Transverse colon (tissue), 4 donors: ENCODE measurements at places on chromosomes 1 and 21. TPM values are rescaled to one million over a fixed set of nuclear protein-coding genes. Genes with fewer than 3 reads are reported as not detected.
A peak's percentile ranks its signal among the peaks of the same experiment; 100 is the strongest.

- no peak overlapping the region for H3K27ac ChIP-seq
- DNase-seq: no peak
- H3K27me3 ChIP-seq: no peaks in the 10 kb centered on the region
- no peaks in the 10 kb centered on the region for H3K36me3 ChIP-seq
Measured at GRCh38 chr21:27047658-27048314, 80.9 kb upstream of the ADAMTS5 start.

DNA sequence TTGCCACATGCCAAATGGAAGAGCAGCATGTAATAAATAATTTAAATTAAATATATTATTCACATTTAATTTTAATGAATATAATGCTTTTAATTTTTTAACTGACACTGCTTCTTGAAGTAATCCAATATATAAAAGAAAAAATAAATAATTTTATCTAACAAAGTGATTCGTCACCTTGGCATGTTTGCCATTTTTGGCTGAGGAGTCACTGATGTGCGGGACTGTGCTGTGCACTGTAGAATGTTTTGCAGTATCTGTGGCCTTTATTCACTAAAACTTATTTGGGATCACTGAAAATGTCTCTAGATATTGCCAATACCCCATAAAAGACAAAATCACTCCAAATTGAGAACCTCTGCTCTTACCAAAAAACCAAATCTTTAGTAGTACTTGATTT is 807.8 kb downstream of the BRINP3 start:
- H3K27me3 ChIP-seq: no peaks in the 10 kb centered on the region
- no peak overlapping the region for H3K4me3 ChIP-seq
- DNase-seq: no peak
- H3K4me1 ChIP-seq: no peaks in the 10 kb centered on the region
- no peak overlapping the region for H3K27ac ChIP-seq
- no peaks in the 10 kb centered on the region for H3K36me3 ChIP-seq

DNA sequence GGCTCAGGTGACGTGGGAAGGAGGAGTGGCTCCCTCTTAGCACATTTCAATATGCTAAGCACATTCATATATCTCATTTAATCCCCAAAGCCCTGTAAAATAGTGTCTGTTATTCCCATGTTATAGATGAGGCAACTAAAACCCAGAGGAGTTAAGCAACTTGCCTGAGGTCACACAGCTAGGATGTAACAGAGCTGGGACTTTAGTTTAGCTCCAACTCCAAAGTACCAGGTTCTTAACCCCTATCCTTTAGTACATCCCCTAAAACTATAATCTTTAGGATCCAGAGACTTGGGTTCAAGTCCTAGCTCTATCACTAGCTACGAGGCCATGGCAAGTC is 48.5 kb downstream of the LGR6 start:
- DNase-seq: no peak
- no peak overlapping the region for H3K27ac ChIP-seq
- no peaks in the 10 kb centered on the region for H3K36me3 ChIP-seq
- H3K4me1 ChIP-seq: no peaks in the 10 kb centered on the region
- peaks cover 9% of the 10 kb centered on the region for H3K27me3 ChIP-seq

GRCh38 chr1:24683713-24684162 is 40.6 kb downstream of the SRRM1 start:
- no peaks in the 10 kb centered on the region for H3K36me3 ChIP-seq
- no peak overlapping the region for H3K4me3 ChIP-seq
- H3K27ac ChIP-seq: no peak overlapping the region
- H3K27me3 ChIP-seq: no peaks in the 10 kb centered on the region
- no peak for DNase-seq
- H3K4me1 ChIP-seq: peaks cover 1% of the 10 kb centered on the region

GRCh38 chr1:23908453-23909341 is 4.5 kb downstream of the CNR2 start:
- H3K27me3 ChIP-seq: peaks cover 19% of the 10 kb centered on the region
- no peaks in the 10 kb centered on the region for H3K4me1 ChIP-seq
- H3K27ac ChIP-seq: no peak overlapping the region
- peak; percentile 38 for DNase-seq
- no peak overlapping the region for H3K4me3 ChIP-seq

DNA sequence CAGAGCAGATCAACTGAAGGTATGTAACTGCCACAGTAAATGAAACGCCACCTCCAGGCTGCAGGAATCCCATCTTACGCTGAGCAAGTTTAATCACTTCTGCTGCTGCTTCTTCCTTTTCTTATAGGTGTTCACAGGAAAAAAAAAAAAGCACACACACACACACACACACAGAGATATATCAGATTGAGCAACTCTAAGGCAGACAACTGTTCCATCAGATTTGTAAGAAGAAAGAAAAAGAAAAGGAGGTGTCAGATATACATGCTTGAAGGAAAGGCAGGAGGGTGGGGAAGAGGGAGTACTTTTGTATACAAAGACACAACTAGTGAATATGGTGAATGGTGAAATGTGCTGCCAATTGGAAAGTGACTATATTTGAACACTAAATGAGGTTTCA is 28.6 kb downstream of the DSTYK start:
- no peaks in the 10 kb centered on the region for H3K27me3 ChIP-seq
- no peak for DNase-seq
- H3K4me3 ChIP-seq: no peak overlapping the region
- H3K36me3 ChIP-seq: no peaks in the 10 kb centered on the region

GRCh38 chr21:41363370-41364270 is 1.8 kb downstream of the MX2 start:
- H3K27me3 ChIP-seq: no peaks in the 10 kb centered on the region
- peaks cover 5% of the 10 kb centered on the region for H3K4me1 ChIP-seq
- no peak overlapping the region for H3K4me3 ChIP-seq
- no peaks in the 10 kb centered on the region for H3K36me3 ChIP-seq

GRCh38 chr1:64173336-64173940 is 30.0 kb upstream of the UBE2U start:
- no peaks in the 10 kb centered on the region for H3K36me3 ChIP-seq
- no peak overlapping the region for H3K4me3 ChIP-seq
- H3K27me3 ChIP-seq: no peaks in the 10 kb centered on the region
- no peak overlapping the region for H3K27ac ChIP-seq

Gene HPDL
- total RNA-seq: 2.6 TPM

Gene VHLL
- total RNA-seq: not detected

- H3K4me3 ChIP-seq: peak overlapping the region; percentile 70
- no peaks in the 10 kb centered on the region for H3K36me3 ChIP-seq
- peak; percentile 56 for DNase-seq
- peak overlapping the region; percentile 82 for H3K27ac ChIP-seq
- H3K4me1 ChIP-seq: peaks cover 11% of the 10 kb centered on the region
Measured at GRCh38 chr1:36322786-36323635, 434 bp downstream of the EVA1B start.

Gene CD53
- total RNA-seq: 71.6 TPM

- peaks cover 12% of the 10 kb centered on the region for H3K4me1 ChIP-seq
- H3K36me3 ChIP-seq: no peaks in the 10 kb centered on the region
- no peak overlapping the region for H3K4me3 ChIP-seq
- peak; percentile 48 for DNase-seq
- H3K27ac ChIP-seq: no peak overlapping the region
Measured at GRCh38 chr1:20265250-20265649, 25.4 kb upstream of the VWA5B1 start.

Gene RGS13
- not detected for total RNA-seq

DNA sequence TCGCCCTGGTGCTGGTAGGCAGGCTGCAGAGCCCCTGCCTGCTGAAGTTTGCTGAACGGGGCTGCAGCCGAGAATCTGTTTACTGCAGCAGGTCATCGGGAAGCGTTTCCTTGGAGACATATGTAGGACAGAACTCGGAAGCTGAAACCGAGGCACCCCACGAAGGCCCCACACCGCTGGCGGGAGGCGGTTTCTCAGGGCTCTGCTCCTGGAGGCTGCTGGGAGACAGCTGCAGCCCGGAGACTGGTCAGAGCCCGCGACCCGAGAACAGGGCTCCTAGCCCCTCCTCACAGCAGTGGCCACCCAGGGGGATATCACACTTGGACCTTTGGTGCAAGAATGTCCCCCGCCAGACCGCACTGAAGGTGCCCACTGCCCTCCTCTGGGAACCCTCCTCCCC is 12.7 kb upstream of the PLCH2 start:
- no peak overlapping the region for H3K4me3 ChIP-seq
- H3K36me3 ChIP-seq: no peaks in the 10 kb centered on the region
- no peaks in the 10 kb centered on the region for H3K4me1 ChIP-seq

GRCh38 chr1:108053270-108054013 is 88.5 kb upstream of the VAV3 start:
- H3K4me3 ChIP-seq: no peak overlapping the region
- H3K4me1 ChIP-seq: no peaks in the 10 kb centered on the region
- no peak overlapping the region for H3K27ac ChIP-seq
- H3K27me3 ChIP-seq: no peaks in the 10 kb centered on the region

- H3K4me3 ChIP-seq: no peak overlapping the region
- no peaks in the 10 kb centered on the region for H3K4me1 ChIP-seq
- H3K36me3 ChIP-seq: no peaks in the 10 kb centered on the region
- H3K27me3 ChIP-seq: no peaks in the 10 kb centered on the region
- H3K27ac ChIP-seq: no peak overlapping the region
- DNase-seq: no peak
Measured at GRCh38 chr21:40680311-40680710, 166.6 kb downstream of the DSCAM start.

- no peaks in the 10 kb centered on the region for H3K27me3 ChIP-seq
- no peak for DNase-seq
- peaks cover 11% of the 10 kb centered on the region for H3K4me1 ChIP-seq
Measured at GRCh38 chr1:22812993-22813790, 102.6 kb downstream of the EPHB2 start.

Gene ATP1A2
- 40.8 TPM for total RNA-seq

Gene UBL4B
- total RNA-seq: not detected

Gene PCNT
- total RNA-seq: 171 TPM

DNA sequence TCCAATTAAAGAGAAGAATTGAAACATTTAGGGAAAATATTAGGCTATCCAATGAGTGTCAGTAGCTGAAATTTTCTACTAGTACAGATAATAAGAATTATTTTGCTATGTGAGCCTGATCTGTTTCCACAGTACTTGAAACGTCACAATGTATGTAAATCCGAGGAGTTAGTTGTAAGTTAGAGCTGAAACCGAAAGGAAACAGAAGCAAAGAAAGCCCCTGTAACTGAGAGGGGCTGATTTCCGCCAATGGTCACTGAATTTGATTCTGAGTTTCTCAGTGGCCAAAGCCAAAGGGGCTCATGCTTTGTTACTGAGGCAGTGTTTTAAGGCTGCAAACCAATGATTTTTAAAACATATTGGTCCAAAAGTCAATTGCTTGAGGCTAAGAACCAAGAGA is 168.3 kb upstream of the DUSP10 start:
- H3K36me3 ChIP-seq: no peaks in the 10 kb centered on the region
- DNase-seq: no peak
- no peaks in the 10 kb centered on the region for H3K27me3 ChIP-seq
- H3K4me1 ChIP-seq: no peaks in the 10 kb centered on the region
- H3K27ac ChIP-seq: no peak overlapping the region

Gene HOOK1
- total RNA-seq: 7.8 TPM

DNA sequence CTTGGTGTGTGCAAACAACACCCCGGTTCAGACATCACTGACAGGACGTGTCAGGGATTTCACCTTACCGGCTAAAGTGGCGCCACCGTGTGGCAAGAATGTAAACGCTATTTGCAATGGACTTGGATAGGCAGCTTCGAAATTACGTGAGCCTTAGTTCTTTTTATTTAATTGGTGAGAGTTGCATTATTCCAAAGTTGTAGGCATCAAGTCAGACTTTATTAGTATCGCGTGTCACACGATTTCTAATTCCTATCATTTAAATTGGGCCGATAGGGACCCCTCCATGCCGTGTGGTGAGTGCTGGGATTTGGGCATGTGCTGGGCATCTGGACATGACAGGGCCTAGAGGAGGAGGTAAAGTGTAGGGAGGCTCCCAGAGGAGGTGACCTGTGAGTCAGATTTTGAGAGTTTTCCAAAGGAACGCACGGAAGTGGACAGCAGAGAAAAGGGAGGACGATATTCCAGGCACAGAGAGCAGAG is 14.5 kb upstream of the CPT2 start:
- H3K36me3 ChIP-seq: no peaks in the 10 kb centered on the region
- H3K4me3 ChIP-seq: no peak overlapping the region
- DNase-seq: peak; percentile 92
- peak overlapping the region; percentile 76 for H3K27ac ChIP-seq

Gene TMCC2
- not detected for total RNA-seq

Gene CHODL
- total RNA-seq: 0.64 TPM

GRCh38 chr1:115461526-115461925 is 123.5 kb upstream of the NGF start:
- no peak for DNase-seq
- no peak overlapping the region for H3K27ac ChIP-seq
- no peak overlapping the region for H3K4me3 ChIP-seq

Gene TSPEAR
- not detected for total RNA-seq

DNA sequence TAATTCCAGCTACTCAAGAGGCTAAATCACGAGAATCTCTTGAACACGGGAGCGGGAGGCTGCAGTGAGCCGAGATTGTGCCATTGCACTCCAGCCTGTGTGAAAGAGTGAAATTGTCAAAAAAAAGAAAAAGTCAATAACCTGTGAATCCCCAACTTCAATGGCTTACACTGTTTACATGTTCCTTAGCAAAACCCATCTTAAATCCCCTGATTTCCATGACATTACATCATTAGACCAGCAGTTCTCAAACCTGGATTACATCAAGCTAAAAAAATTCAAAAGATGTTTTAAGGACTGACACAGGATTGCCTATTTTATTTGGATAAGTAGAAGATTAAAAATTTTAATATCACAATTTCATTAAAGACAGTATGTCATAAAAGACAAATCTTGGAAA is 12.4 kb downstream of the GPBP1L1 start:
- no peak for DNase-seq
- peaks cover 97% of the 10 kb centered on the region for H3K4me1 ChIP-seq
- no peaks in the 10 kb centered on the region for H3K27me3 ChIP-seq
- H3K36me3 ChIP-seq: no peaks in the 10 kb centered on the region

DNA sequence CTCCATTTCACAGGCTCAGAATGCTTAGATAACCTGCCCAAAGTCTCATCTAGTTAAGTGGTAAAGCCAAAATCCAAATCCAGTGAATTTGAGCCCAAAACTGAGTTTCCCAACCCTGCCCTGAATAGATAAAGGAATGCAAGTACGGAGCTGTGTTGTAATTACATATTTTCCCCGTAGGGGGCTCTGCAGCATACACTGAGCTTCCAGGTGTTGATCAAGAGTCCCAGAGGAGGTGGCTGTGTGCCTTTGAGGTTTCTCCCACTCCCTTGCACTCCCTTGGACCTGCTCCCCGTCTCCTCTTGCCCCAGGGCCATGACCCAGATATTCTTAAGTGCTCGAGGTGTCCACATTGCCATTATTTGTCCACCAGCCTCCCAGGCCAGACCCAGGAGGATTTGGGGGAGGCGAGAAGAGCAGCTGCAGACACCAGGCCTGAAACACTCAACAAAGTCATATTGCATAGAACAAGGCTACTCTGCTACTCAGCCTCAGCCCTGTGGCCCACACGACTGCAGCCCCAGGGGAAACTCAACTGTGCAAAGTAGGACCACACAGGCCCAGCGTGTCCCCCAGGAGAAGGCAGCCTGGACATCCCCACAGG is 18.4 kb upstream of the LY9 start:
- no peak overlapping the region for H3K4me3 ChIP-seq
- peak; percentile 49 for DNase-seq
- H3K4me1 ChIP-seq: peaks cover 20% of the 10 kb centered on the region
- H3K36me3 ChIP-seq: no peaks in the 10 kb centered on the region
- no peak overlapping the region for H3K27ac ChIP-seq

Gene LRRC53
- not detected for total RNA-seq
